ENCODE measurements at places on chromosomes 3 and 15.

- no peak for DNase-seq
These were observed 276.8 kb downstream of the ULK4 start for GRCh38 chr3:41684797-41685735.

DNA sequence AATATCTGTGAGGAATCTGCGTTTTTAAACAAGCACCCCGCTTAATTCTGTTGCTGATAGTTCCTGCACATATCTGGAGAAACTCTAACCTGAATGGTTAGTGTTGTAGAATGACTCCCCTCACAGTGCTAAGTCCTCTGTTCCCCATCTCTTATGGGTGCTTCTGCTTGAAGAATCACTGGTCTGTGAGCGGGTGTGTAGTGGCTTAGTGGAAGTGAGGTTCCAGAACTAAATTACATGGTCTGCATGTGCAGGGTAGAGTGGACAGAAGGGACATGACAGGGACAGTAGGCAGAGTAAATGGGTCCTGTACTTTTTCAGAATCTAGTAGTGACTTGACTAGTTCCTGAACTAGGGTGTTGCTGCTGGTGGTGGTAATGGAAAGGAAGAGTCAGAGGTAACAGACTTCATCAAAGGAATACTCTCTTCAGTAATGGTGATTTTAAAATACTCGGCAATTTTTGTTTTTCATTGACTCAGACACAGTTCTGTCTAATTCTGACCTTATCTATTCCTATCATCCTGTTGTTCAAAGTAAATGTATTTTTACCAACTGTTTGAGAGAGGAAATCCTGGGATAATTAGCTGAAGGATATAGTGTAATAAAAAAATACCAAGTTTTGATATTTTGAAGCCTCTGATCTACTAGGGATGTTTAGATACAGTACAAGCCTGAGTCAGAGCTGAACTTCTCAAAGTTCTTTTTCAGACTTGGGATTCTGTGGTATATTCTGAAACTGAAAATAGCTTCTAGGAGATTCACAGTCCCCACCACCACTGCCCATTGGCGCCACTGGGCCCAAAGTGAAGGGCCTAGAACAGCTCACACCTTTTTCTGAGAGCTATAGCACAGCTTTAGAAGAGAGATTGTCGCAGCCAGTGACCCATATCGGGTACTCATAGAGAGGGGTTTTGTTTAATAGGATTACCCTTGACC is 55.5 kb downstream of the FNDC3B start:
- no peak for DNase-seq

- DNase-seq: no peak
These were observed 897.9 kb downstream of the EPHA3 start for GRCh38 chr3:90005281-90005847.

GRCh38 chr15:38564557-38565286 is at the start of gene RASGRP1:
RASGRP1 (minus strand) TSS chr15:38564814; CDS start chr15:38564628, 186 bp downstream.
- peak; percentile 74 for DNase-seq

GRCh38 chr3:152293347-152294006 is 24.7 kb downstream of the MBNL1 start:
- DNase-seq: no peak

GRCh38 chr15:24054547-24055245 is 367.6 kb upstream of the NDN start:
- no peak for DNase-seq

- no peak for DNase-seq
These were observed 24.7 kb downstream of the GPR171 start for GRCh38 chr3:151178208-151178845.
